ENCODE measurements at places on chromosomes 13 and 19. TPM values are rescaled to one million over a fixed set of nuclear protein-coding genes. Genes with fewer than 3 reads are reported as not detected.

The ARL11 gene
- 0.52 TPM for total RNA-seq

The CDX2 gene
- total RNA-seq: not detected

The MBD3L3 gene
- total RNA-seq: not detected

The AMH gene
- total RNA-seq: 1.1 TPM

The STK24 gene
- total RNA-seq: 66.2 TPM

The S1PR5 gene
- 0.11 TPM for total RNA-seq
